ENCODE measurements at places on chromosomes 16 and 17. TPM values are rescaled to one million over a fixed set of nuclear protein-coding genes. Genes with fewer than 3 reads are reported as not detected.

CDH1 gene
- 116 TPM for total RNA-seq

IGF2BP1 gene
- not detected for total RNA-seq

- no peak for DNase-seq
- H3K4me3 ChIP-seq, result no peak overlapping the region
- no peaks in the 10 kb centered on the region for H3K36me3 ChIP-seq
- H3K27ac ChIP-seq, result peak overlapping the region; percentile 67
Observed at GRCh38 chr16:53078765-53079485, 24.1 kb downstream of the CHD9 start.

- H3K4me1 ChIP-seq, result peaks cover 8% of the 10 kb centered on the region
- H3K4me3 ChIP-seq, result no peak overlapping the region
- DNase-seq, result no peak
- no peak overlapping the region for H3K27ac ChIP-seq
- no peaks in the 10 kb centered on the region for H3K27me3 ChIP-seq
Observed at GRCh38 chr16:31052114-31052513, 18.8 kb downstream of the STX4 start.

- H3K27me3 ChIP-seq, result no peaks in the 10 kb centered on the region
- H3K4me3 ChIP-seq, result no peak overlapping the region
- no peak overlapping the region for H3K27ac ChIP-seq
- H3K4me1 ChIP-seq, result peaks cover 20% of the 10 kb centered on the region
- DNase-seq, result no peak
Observed at GRCh38 chr16:1932050-1933028, 10.7 kb downstream of the MSRB1 start.

- H3K4me3 ChIP-seq, result no peak overlapping the region
- H3K4me1 ChIP-seq, result no peaks in the 10 kb centered on the region
- no peaks in the 10 kb centered on the region for H3K36me3 ChIP-seq
- no peak overlapping the region for H3K27ac ChIP-seq
- no peaks in the 10 kb centered on the region for H3K27me3 ChIP-seq
Observed at GRCh38 chr16:46573008-46573833, 48.0 kb downstream of the SHCBP1 start.

Data from vagina (tissue), 2 donors.